Stimulated activated CD8-positive, alpha-beta memory T cell treated with anti-CD3 and anti-CD28 coated beads, Interleukin-12 subunit alpha, Interleukin-12 subunit beta, amount 100 ng/mL, for 4 hours (primary cell): ENCODE measurements at places on chromosomes 2 and 18.

DNA sequence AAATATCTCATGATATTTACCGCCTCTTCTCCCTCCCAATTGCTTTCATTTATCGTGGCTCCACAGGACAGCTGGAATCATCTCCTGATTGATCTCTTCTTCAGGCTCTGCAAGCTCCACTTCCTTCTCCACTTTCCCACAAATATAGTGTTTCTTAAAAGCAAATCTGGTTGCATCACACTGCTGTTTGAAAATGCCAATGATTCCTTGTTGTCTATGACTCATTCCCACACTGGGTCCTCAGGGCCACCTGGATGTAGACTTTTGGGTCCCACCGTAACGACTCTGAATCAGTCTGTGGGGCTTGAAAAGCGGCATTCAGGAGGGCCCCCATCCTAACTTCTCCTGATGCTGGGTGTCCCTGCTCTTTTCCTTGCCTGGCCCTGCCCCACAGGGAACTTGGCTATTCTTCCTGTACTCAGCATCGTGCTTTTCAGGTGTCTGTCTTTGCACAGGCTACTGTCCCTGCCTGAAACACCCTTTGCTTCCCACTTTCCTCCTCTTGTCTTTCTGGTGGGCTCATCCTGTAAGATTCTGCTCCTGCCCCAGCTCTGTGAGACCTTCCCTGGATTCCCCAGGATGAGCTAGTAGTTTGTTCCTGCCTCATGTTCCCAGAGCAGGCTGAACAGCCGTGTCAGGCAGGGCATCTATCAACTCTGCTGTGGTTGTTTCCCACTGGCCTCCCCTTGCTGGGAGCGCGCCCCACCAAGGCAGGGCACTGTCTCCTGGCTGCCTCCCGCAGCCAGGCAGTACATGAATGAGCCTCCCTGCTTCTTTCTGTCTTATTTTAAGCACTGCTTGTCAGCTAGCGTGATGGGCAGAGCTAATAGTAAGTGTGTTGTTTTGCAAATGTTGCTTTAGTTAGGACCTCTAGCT is 111.9 kb downstream of the KCTD1 start:
- no peak for DNase-seq

DNA sequence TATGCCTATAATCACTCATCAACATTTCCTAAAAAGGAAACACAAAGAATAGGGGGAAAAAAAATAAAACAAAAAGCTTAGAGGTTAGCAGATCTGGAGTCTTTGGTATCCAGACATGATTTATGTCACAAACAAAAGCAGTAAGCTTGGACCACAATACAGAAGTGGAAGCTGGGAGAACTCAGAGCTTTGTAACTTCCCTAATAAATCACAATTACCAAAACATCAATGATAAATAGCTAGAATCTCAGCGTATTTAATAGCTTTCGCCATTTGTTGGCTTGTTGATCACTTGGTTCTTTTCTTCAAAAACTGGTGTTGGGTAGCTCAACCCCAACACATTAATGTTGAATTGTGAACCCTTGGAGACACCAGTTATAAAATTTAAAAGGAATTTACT is 392.5 kb downstream of the IRS1 start:
- DNase-seq = no peak

GRCh38 chr18:6601241-6601640 is 128.3 kb upstream of the ARHGAP28 start:
- no peak for DNase-seq

DNA sequence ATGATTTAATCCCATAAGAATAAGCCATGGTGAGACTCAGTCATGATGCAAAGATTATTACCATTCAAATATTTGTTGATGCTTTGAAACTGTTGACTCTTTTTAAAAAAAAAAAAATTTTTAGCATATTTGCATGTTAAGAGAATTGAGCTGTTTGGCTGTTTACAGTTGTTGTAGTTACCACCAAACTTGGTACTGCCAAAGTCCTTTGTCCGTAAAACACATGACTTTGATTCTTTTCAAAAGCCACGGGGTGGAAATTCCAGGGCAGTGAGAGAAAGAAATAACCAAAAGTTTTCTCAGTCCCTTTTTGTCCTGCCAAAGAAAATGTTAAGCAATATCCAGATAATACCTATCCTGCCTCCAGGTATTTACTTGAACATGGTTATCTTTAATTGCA is 474.8 kb downstream of the METTL4 start:
- DNase-seq = no peak

GRCh38 chr2:138497294-138497693 is 4.3 kb upstream of the SPOPL start:
- DNase-seq = no peak

GRCh38 chr2:66790651-66791181 is 355.8 kb downstream of the MEIS1 start:
- no peak for DNase-seq

GRCh38 chr2:11579867-11580659 is 46.2 kb downstream of the GREB1 start:
- DNase-seq = no peak

GRCh38 chr2:29013057-29013780 is 32.1 kb downstream of the TOGARAM2 start:
- DNase-seq = no peak

DNA sequence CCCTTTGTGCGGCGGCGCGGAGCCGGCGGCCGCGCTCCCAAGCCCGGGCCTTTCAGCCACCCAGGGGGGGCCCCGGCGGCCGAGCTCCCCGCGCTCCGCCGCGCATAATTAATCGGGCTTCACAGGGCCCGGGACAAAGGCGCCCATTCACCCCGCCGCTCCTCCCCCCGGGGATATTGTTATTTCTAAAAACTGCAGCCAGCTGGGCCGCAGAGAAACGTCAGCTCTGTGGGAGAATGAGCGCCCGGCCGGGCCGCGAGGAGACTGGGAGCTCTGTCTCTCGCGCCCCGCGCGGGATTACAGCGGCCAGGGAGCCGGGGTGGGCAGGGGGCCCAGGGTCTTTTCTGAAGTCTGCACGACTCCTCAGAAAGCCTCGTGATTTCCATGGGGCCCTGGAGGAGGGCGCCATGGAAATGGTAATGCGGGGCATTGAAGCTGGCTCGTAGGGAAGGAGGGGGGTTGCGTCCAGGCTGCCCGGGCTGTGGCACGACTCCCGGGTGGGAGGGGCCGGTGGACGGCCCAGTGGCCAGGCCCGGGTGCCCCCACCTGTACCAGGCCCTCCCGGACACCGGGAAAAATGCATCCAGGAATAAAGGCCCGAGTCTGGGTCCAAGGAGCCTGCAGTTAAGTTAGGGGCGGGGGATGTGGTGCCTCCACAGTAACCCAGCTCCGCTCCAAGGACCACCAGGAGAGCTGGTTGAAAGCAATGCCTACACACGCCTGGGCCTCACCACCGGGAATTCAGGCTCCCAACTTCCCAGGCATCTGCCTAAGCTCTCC is 125.3 kb downstream of the ZFP36L2 start:
- no peak for DNase-seq

GRCh38 chr2:158116936-158117335 is 15.3 kb downstream of the UPP2 start:
- no peak for DNase-seq

DNA sequence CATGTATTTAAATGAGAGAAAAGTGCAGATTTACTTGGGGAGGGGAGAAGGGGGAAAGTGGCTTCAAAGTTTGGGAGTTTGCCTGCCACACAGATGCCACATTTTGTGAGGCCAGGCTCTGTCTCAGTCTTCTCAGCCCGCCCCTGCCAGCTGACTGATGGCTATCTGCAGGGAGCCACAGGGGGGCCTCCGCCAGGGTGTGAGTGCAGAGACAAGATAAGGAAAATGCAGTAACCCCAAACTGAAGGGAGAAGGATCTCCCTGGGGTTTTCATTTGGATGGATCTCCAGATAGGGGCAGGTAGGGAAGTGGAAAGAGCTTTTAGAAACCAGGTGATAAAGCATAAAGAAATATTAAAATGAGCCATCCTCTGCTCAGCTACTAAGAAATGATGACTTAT is 128.8 kb downstream of the ZNF521 start:
- DNase-seq = no peak

- no peak for DNase-seq
Observed at GRCh38 chr2:232228971-232229894, 149.3 kb upstream of the ALPP start.

- no peak for DNase-seq
Observed at GRCh38 chr18:73621091-73621490, 526.5 kb downstream of the FBXO15 start.
